Natural killer cell (primary cell): ENCODE measurements at places on chromosomes 5 and 9.

GRCh38 chr5:68246802-68247201 lies 31.2 kb downstream of the PIK3R1 start:
- peak; percentile 49 for DNase-seq

DNA sequence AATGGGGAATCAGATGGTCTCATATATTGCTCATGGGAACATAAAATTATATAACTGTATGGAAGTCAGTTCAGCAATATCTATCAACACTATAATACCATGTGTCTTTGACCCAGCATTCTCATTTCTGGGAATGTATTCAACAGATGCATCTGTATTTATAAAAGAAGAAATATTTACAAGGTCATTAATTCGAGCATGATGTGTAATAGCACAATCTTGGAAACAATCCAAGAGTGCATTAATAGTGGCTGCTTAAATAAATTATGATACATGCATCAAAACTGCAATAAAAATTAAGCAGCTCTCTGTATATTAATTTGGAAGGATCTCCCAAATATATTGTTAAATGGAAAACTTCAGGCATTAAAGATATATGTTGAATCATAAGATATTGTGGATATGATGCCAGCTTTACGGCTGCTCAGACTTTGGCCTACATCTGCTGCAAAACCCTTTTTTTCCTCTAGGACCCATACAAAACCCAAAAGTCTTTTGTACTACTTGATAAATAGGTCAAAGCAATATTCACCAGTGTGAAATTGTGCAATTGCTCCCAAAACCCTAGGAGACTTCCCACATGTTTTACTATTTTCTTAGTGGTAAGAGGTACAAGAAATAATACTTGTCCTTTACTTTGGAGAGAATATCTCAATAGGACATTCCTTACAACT lies 45.3 kb upstream of the ISOC1 start:
- no peak for DNase-seq

DNA sequence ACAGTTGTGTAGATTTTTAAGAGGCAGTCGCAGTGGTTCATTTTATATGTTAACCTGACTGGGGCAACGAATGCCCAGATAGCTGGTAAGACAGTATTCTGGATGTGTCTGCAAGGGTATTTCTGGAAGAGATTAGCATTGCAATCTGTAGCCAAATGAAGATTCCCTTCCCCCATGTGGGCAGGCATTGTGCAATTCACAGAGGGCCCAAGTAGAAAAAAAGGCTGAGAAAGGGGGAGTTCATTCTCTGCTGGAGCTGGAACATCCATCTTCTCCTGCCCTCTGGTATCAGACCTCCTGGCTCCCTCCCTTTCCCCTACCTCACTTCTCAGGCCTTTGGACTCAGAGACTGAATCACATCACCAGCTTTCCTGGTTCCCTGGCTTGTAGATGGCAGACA lies 70.6 kb downstream of the TENT4A start:
- DNase-seq = no peak

GRCh38 chr5:141567513-141568117 lies 51.2 kb downstream of the DIAPH1 start:
- DNase-seq = peak; percentile 58

- no peak for DNase-seq
These were observed 15.6 kb downstream of the NDUFAF2 start for GRCh38 chr5:60960591-60960990.
